ENCODE measurements at places on chromosomes 1 and 21. TPM values are rescaled to one million over a fixed set of nuclear protein-coding genes. Genes with fewer than 3 reads are reported as not detected.

The RGS16 gene
- total RNA-seq = 7.4 TPM

The PRR9 gene
- not detected for total RNA-seq

The NIBAN1 gene
- 19.6 TPM for total RNA-seq

The FCRLB gene
- 0.88 TPM for total RNA-seq

The G0S2 gene
- 6.1 TPM for total RNA-seq

The CSF3R gene
- total RNA-seq = 19.7 TPM

The LCA5L gene
- 4.3 TPM for total RNA-seq

The RNF186 gene
- not detected for total RNA-seq

GRCh38 chr1:46527474-46528296 lies 23.8 kb downstream of the KNCN start:
- H3K4me1 ChIP-seq = peaks cover 34% of the 10 kb centered on the region
- H3K36me3 ChIP-seq = no peaks in the 10 kb centered on the region
- DNase-seq = no peak
- H3K27ac ChIP-seq = no peak overlapping the region
- no peak overlapping the region for H3K4me3 ChIP-seq

DNA sequence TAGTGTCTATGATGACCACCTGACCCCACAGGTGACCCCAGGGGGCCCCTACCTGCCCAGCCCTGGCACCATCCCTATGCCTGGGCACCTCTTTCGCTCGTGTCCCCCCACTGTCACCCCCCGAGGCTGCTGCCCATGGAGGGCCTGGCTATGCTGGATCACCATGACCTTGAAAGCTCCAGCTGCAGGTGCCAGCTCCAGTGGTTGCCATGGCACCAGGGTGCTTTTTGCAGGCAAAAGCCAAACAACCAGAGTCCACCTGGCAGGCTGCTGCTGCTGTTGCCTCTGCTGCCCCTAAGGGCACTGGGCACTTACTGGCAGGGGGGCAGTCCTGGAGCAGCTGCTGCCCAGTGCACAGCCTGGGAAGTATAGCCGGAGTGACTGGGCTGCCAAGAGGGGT lies 21.7 kb downstream of the ETNK2 start:
- H3K4me1 ChIP-seq = peaks cover 53% of the 10 kb centered on the region
- H3K4me3 ChIP-seq = no peak overlapping the region
- peaks cover 62% of the 10 kb centered on the region for H3K36me3 ChIP-seq
- H3K27ac ChIP-seq = no peak overlapping the region
- H3K27me3 ChIP-seq = no peaks in the 10 kb centered on the region

- no peak overlapping the region for H3K27ac ChIP-seq
- H3K36me3 ChIP-seq = no peaks in the 10 kb centered on the region
- no peak overlapping the region for H3K4me3 ChIP-seq
- DNase-seq = no peak
- H3K27me3 ChIP-seq = no peaks in the 10 kb centered on the region
Observed at GRCh38 chr21:39373634-39374033, 24.7 kb upstream of the HMGN1 start.

DNA sequence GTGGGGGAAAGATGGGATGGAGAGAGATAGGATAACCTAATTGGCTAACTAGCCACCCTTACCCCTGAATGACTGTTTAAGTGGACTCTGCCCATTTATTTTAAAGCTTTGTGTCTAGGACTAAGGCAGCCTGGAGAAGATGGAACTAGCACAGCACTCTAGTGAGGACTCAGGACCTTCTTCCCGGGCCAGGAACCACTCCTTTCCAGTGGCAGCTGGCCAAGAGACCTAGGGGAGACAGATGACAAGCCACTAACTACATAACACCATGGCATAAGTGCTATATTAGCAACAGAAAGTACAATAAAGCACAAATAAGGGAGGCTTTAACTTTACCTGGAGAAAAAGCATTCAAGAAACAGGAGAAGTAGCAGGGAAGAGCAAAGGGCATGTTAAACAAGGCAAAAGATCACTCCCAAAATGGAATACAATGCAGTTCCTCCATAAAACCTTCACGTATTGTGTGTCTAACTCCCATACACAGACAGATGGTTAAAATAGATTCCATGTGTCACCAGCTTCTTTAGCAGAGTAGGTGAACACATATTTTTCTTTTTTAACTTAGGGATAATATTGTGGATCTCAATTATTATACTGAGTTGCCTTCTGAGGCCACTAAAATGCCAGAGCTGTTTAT lies 20.6 kb downstream of the CLCA1 start:
- no peak overlapping the region for H3K27ac ChIP-seq
- H3K4me3 ChIP-seq = no peak overlapping the region
- no peaks in the 10 kb centered on the region for H3K4me1 ChIP-seq

GRCh38 chr1:93698329-93699048 lies 16.9 kb upstream of the BCAR3 start:
- H3K4me1 ChIP-seq = peaks cover 22% of the 10 kb centered on the region
- no peak overlapping the region for H3K4me3 ChIP-seq
- DNase-seq = no peak
- no peaks in the 10 kb centered on the region for H3K36me3 ChIP-seq
- H3K27ac ChIP-seq = no peak overlapping the region

DNA sequence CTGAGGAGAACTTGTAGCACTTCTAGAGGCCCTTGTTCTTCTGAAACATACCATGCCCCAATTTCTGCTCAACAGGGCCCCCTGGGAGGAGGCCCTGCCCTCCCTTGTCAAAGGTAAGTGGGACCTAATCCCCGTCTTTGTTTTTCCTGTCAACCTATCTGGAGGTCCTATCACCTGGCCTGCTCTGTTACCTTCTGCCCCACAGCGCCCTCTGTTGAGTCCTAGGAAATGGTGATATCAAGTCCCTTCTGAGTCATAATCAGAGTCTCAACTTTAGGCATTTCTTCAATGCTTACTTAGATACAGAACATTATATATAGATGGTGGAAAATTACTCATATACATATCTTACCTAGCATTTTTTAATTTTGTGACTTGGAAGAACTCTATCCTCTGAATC lies 28.2 kb upstream of the FCRL4 start:
- H3K4me1 ChIP-seq = no peaks in the 10 kb centered on the region
- no peaks in the 10 kb centered on the region for H3K36me3 ChIP-seq

DNA sequence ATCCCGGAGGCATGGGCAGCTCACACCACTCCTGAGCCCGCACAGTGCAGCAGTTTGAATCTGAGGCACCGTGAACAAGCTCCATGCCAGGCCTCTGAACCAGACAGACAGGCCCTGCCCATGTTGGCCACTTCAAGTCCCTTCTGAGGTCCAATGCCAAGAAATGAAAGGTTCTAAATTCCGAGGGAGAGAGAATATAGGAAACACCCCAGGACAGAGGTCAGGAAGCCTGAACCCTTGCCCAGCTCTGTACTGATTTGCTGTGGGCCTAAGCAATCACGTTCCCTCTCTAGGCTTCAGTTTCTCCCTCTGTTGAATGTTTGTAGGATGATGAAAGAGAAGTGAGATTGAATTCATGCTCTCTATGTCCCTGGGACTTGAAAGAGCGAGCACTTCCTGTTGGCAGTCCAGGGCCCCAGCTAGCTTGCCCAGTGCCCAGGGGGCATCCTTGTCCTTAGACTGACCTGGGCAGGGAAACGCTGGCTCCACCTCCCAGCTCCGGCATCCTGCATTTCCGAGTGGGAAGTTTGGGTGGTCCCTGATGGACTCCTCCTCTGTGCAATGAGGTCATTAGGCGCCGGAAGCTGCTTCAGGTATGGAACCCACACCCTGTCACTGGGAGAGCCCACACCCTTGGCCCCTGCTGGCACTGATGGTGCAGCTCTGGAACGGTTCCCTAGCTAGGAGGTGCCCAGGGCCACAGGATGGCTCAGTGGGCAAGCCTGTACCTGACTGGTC lies 242.4 kb upstream of the TMEM51 start:
- H3K4me1 ChIP-seq = peaks cover 15% of the 10 kb centered on the region
- no peak for DNase-seq
- H3K27me3 ChIP-seq = no peaks in the 10 kb centered on the region
- H3K27ac ChIP-seq = no peak overlapping the region

GRCh38 chr1:162757476-162757875 lies 33.0 kb upstream of the HSD17B7 start:
- no peaks in the 10 kb centered on the region for H3K27me3 ChIP-seq
- no peaks in the 10 kb centered on the region for H3K4me1 ChIP-seq
- no peak for DNase-seq
- no peaks in the 10 kb centered on the region for H3K36me3 ChIP-seq

- H3K27me3 ChIP-seq = no peaks in the 10 kb centered on the region
- no peaks in the 10 kb centered on the region for H3K36me3 ChIP-seq
- H3K4me3 ChIP-seq = no peak overlapping the region
- no peak overlapping the region for H3K27ac ChIP-seq
- no peaks in the 10 kb centered on the region for H3K4me1 ChIP-seq
- DNase-seq = no peak
Observed at GRCh38 chr1:207084232-207084631, 4.4 kb upstream of the C4BPB start.

GRCh38 chr1:89069951-89070350 lies 4.9 kb upstream of the GBP1 start:
- H3K4me1 ChIP-seq = no peaks in the 10 kb centered on the region
- H3K27me3 ChIP-seq = no peaks in the 10 kb centered on the region
- H3K27ac ChIP-seq = no peak overlapping the region
- no peaks in the 10 kb centered on the region for H3K36me3 ChIP-seq
- H3K4me3 ChIP-seq = no peak overlapping the region

GRCh38 chr1:89553157-89553556 lies 28.5 kb downstream of the LRRC8B start:
- no peaks in the 10 kb centered on the region for H3K27me3 ChIP-seq
- H3K4me1 ChIP-seq = no peaks in the 10 kb centered on the region
- H3K27ac ChIP-seq = no peak overlapping the region
- peaks cover 2% of the 10 kb centered on the region for H3K36me3 ChIP-seq
- H3K4me3 ChIP-seq = no peak overlapping the region
- no peak for DNase-seq

GRCh38 chr1:94819238-94819944 lies 766 bp upstream of the SLC44A3 start:
- H3K4me1 ChIP-seq = peaks cover 14% of the 10 kb centered on the region
- no peak for DNase-seq
- no peaks in the 10 kb centered on the region for H3K36me3 ChIP-seq
- H3K27me3 ChIP-seq = peaks cover 7% of the 10 kb centered on the region

DNA sequence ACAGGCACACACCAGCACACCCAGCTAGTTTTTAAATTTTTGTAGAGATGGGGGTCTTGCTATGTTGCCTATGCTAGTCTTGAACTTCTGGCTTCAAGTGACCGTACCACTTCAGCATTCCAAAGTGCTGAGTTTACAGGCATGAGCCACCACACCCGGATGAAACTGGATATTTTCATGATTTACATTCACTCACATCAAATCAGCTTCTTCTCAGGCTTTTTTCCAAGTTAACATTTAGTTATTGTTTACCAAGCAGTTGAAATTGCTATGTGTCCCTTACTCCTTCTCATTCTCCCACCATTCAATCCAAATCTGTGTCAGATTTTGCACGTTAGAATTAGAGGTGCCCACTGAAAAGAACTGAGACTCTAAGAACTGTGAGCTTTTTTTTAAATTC lies 18.4 kb downstream of the RIT1 start:
- peaks cover 43% of the 10 kb centered on the region for H3K36me3 ChIP-seq
- H3K27me3 ChIP-seq = no peaks in the 10 kb centered on the region
- no peak overlapping the region for H3K4me3 ChIP-seq
- peaks cover 14% of the 10 kb centered on the region for H3K4me1 ChIP-seq
- peak overlapping the region; percentile 92 for H3K27ac ChIP-seq
- DNase-seq = no peak

GRCh38 chr1:42313970-42314369 lies 21.1 kb downstream of the FOXJ3 start:
- no peaks in the 10 kb centered on the region for H3K4me1 ChIP-seq
- H3K4me3 ChIP-seq = no peak overlapping the region
- no peaks in the 10 kb centered on the region for H3K27me3 ChIP-seq
- no peak overlapping the region for H3K27ac ChIP-seq
- no peak for DNase-seq

DNA sequence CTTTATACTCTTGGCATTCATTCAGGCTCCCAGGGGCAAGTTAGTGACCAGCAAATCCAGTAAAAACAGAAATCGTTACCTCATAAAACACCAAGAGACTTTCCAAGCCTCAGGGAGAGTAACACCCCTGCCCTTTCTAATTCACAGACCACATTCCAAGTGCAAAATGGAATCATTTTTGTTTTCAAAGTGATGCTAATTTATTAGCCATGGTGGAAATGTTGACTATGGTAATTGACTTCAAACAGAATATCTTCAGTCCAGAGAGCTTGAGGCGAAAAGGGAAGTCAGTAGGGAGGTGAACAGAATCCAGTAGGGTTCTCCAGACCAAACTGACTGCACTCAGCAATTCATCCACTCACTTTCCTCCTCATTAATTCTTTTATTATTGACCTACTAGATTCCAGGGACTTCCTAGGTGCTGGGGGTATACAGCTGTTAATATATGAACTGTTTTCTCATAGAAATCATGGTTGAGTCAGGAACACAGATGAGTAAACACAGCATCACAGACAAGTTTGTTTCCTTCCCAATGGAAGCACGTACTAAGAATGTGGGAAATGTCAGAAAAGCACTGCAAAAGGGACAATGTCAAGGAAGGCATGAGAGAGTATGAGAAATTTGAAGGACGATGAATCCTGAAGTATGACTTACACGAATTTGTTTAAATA lies 388.5 kb upstream of the C1orf87 start:
- H3K27ac ChIP-seq = no peak overlapping the region
- no peak overlapping the region for H3K4me3 ChIP-seq
- H3K36me3 ChIP-seq = no peaks in the 10 kb centered on the region
- no peaks in the 10 kb centered on the region for H3K4me1 ChIP-seq
- no peaks in the 10 kb centered on the region for H3K27me3 ChIP-seq
- peak; percentile 4 for DNase-seq

- H3K27me3 ChIP-seq = no peaks in the 10 kb centered on the region
- H3K36me3 ChIP-seq = peaks cover 18% of the 10 kb centered on the region
- no peak overlapping the region for H3K27ac ChIP-seq
- DNase-seq = no peak
Observed at GRCh38 chr1:206738370-206739366, 31.9 kb upstream of the IL19 start.

DNA sequence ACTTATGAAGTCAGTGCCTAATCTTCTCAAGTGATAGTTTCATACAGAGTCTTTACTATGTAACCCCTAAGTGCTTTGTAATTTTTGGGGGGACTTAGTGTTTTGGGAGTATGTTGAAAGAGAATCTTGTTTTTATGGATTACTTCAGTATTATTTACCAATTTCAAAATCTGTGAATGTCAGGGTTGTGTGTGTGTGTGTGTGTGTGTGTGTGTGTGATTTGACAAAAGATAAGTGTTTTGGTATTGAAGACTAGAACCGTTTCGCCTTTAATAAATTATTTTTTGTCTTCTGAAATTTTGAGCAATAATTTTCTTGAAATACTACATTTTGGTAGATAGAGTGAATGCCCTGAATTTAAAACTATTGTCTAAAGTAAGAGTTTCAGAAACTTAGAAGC lies 5.8 kb downstream of the MAGI3 start:
- DNase-seq = no peak
- peaks cover 10% of the 10 kb centered on the region for H3K4me1 ChIP-seq
- H3K27ac ChIP-seq = no peak overlapping the region
- no peaks in the 10 kb centered on the region for H3K36me3 ChIP-seq

- no peaks in the 10 kb centered on the region for H3K27me3 ChIP-seq
- peaks cover 5% of the 10 kb centered on the region for H3K4me1 ChIP-seq
- no peak overlapping the region for H3K4me3 ChIP-seq
- peak overlapping the region; percentile 15 for H3K27ac ChIP-seq
- DNase-seq = no peak
Observed at GRCh38 chr1:183019860-183020259, 3.4 kb upstream of the LAMC1 start.
